BJ (cell line): ENCODE measurements at places on chromosomes 11 and 22.
A peak's percentile ranks its signal among the peaks of the same experiment; 100 is the strongest.

GRCh38 chr11:1401656-1402221 is 12.0 kb downstream of the BRSK2 start:
- no peak for DNase-seq

DNA sequence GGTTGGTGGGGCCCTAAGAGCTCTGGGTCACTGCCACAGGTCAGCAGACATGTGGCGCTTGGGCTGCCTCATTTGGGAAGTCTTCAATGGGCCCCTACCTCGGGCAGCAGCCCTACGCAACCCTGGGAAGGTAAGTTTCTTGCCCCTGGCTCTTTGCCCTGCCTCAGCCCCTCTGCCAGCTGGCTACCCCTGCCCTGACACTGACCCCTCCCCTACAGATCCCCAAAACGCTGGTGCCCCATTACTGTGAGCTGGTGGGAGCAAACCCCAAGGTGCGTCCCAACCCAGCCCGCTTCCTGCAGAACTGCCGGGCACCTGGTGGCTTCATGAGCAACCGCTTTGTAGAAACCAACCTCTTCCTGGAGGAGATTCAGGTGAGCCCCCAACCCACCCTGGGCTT is 1.9 kb downstream of the SCYL1 start:
- no peak for DNase-seq

DNA sequence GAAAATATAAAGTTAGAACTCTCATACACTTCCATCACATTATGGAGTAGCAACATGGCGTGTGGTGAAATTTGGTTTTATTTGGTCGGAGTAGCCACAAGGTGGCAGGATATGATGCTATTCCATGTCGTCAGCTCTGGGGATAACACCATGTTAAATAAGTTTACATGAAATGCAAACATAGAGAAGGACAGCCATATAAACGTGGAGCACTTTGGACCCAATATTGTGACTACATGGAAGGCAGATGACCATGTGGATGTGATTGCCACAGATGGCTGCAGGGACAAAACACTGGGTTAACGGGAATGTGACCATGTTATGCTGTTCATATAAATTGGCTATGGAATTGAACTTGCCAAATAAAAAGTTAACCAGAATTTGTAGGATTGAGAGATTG is 21.0 kb downstream of the OR5M11 start:
- no peak for DNase-seq

DNA sequence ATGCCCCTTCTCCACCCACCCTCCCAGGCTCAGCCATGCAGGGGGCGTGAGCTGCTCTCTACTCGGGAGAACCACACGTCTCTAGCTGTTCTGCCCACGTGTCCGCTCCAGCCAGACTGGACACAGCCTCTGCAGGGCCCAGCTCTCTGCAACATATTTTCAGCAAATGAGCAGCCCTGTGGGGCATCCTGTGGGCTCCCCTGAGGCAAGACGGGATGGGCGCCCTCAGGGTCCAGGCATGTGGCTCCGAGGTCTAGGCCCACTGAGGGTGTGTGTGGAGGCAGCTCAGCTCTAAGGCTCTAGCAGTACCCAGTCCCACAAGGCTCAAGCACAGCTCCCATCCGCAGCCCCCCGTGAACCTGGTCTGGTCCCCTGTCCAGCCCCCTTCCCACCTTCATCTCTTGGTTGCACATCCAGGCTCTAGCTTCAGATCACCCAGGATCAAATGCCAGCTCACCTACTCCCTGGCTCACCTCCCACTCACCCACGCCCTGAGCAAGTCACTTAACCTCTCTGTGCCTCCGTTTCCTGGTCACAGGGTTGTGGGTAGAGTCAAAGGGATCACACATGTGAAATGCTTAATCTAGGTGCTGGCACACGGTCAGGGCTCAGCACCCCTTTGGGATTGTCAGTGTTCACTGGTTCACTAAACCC is 57.8 kb upstream of the TCF20 start:
- DNase-seq: no peak

DNA sequence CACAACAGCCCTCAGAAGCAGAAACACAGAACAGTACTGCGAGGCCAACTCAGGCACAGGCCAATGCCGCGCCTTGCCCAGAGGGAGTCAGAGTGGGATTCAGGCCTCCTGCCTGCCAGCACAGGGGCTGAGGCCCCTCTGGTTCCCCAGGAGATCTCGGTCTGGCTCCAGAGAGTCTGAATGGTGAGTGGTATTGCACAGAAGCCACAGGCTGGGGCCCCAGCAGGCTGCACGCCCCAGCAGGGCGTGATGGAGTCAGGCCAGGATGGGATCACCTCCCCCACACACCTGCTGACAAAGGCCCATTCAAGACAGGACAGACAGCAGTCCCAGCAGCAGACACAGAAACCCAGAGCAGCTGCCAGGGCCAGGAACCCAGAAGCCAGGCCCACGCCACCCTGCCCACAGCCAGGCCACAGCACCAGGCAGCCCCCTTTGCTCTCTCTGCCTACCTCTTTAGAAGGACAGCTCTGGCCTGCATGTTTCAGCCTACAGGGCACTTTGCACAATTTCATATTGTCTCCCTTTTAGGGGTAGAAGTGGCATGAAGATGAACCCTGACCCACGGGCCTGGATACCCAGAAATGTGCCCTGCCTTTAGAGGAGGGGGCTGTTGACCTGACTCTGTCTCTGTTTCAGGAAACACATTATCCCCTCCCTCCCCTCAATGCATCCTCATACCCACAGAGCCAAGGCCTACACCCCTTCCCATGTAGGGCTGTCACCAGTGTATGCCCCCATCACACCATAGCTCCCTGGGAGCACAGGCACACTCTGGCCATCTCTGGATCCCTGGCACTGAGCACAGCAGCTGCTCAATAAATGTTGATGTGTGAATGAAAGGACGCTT is 6.1 kb downstream of the FXYD6 start:
- DNase-seq: no peak

GRCh38 chr11:125517116-125517770 is 21.2 kb upstream of the FEZ1 start:
- DNase-seq: no peak

DNA sequence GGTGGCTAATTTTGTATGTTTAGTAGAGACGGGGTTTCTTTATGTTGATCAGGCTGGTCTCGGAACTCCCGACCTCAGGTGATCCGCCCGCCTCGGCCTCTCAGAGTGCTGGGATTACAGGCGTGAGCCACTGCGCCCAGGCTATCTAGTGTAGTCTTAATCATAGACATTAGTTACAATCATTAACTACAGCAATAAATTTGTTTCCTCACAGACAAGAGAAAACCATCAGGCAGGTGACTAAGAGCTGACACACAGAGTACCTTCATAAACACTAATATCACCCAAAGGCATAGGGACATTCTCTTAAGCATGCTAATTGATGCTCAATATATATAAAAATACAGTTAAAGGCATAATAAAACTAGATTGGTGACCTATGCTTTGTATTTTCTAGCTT is 19.4 kb downstream of the SDHD start:
- no peak for DNase-seq

DNA sequence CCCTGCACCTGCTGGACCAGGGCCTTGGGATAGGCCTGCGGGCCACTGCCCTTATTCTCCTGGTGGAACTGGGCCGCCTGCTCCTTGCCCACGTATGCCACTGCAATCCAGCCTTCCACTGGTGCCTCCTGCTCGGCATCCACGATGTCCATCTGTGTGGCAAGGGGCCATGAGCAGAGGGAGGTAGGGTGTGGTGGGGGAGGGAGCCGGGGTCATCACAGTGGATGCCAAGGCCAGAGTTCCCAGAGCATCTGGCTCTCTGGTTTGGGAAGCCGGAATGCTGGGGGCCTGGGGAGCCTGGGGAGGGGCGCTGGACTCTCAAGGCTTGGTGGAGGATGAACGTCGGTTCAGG is 627 bp downstream of the RNF215 start:
- DNase-seq: no peak

- no peak for DNase-seq
Measured at GRCh38 chr11:128686021-128686741, 7.7 kb upstream of the FLI1 start.

- DNase-seq: peak; percentile 16
Measured at GRCh38 chr11:25981998-25982397, 349.9 kb upstream of the ANO3 start.

- DNase-seq: no peak
Measured at GRCh38 chr22:48335442-48336139, 1492.1 kb downstream of the BRD1 start.

GRCh38 chr11:5522308-5522707 is 5.8 kb upstream of the UBQLNL start:
- no peak for DNase-seq

- DNase-seq: no peak
Measured at GRCh38 chr11:121613724-121614123, 161.0 kb upstream of the SORL1-AS1 start.

GRCh38 chr11:36077886-36078685 is 134.2 kb downstream of the LDLRAD3 start:
- DNase-seq: no peak

DNA sequence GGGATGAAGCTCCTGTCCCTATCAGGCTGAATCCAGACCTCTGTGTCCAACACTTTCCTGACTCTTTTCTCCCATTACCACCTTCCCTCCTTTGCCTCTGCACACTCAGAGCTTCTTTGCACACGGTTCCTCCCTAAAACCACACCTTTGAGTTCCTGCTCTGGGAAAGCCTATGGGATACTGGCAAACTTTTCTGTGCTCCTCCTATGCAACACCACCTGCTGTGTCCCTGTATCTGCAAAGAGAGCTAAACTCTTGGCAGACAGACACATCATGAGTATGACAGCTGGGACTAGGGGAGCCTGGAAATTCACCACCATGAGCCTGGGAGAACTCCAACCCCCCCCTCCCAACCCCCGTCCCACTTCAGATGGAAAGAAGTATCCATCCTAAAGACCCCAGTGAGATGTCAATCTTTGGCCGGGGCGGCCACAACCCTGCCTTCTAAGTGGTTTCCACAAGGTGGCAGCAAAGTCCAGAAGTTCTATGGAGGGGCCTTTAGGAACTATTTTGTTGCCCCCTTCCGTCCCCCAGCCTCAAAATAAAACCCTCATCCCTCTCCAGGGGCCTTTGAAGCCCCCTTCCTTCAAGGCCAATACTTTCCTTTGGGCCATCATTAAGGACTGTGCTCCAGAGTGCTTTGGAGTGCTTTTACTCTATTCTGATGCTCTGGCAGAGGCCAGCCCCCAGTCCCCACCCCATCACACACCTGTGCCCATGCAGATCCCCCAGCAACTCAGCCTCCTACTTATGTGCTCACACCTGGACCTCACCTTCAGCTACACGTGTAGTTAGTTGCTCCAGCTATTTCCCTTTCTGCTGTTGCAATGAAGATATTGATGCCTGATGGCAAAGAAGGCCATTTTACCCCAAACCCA is 19.4 kb downstream of the HTR3A start:
- DNase-seq: no peak

GRCh38 chr11:64141081-64141783 is 24.7 kb downstream of the MACROD1 start:
- DNase-seq: no peak

- no peak for DNase-seq
Measured at GRCh38 chr22:49367041-49367697, 460.5 kb downstream of the BRD1 start.

DNA sequence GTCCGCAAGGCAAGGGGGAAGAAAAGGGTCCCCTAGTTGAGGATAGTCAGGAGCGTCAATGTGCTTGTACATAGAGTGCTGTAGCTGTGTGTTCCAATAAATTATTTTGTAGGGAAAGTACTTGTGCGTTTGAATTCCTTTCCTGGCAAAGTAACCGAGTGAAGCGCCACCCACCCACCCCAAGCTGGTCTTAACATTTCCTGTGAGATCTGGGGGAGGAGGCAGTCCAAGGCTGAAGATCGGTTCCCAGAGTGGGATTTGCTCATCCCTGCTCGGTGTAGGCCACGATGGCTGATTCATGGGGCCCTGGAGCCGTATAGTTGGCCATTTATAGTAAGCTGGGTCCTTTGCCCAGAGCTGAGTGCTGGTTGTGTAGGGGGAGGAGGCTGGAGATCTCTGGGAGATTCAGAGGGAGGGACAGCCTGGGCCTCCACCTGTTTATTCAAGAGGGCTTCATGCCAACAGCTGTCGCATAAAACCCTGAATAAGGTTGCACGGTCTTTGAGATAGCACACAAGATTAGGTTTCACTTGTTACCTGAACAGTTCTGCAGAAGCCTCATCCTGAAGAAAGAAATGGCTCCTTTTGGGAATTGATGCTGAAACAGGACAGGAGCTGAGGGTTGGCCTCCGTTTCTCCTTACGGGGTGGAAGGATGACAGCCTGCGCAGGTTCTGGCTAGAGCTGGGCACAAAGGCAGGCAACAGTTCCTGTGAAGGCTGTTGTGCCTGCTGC is 2.4 kb downstream of the ATF4 start:
- no peak for DNase-seq

DNA sequence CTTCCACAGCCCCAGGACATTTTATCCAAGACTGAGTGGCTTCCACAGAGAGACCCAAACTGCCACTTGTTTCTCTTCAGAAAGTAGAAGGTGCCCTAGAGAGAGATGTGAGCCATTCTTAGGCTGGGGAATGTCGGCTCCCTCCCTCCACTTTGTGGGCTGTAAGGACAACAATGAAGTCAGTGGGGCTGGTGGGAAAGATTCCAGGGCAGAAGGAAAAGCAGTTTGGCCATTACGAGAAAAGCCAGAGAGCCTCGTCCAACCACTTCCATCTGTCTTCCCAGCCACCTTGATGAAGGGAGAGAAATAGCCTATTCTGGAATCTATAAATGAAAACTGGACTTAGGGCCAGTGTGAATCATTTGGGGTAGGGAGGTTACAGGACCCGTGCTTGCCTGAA is 382.5 kb downstream of the NXPE2 start:
- DNase-seq: no peak

- no peak for DNase-seq
Measured at GRCh38 chr22:17199003-17199731, 20.1 kb downstream of the ADA2 start.

- DNase-seq: no peak
Measured at GRCh38 chr22:42993651-42994275, 21.2 kb downstream of the PACSIN2 start.

DNA sequence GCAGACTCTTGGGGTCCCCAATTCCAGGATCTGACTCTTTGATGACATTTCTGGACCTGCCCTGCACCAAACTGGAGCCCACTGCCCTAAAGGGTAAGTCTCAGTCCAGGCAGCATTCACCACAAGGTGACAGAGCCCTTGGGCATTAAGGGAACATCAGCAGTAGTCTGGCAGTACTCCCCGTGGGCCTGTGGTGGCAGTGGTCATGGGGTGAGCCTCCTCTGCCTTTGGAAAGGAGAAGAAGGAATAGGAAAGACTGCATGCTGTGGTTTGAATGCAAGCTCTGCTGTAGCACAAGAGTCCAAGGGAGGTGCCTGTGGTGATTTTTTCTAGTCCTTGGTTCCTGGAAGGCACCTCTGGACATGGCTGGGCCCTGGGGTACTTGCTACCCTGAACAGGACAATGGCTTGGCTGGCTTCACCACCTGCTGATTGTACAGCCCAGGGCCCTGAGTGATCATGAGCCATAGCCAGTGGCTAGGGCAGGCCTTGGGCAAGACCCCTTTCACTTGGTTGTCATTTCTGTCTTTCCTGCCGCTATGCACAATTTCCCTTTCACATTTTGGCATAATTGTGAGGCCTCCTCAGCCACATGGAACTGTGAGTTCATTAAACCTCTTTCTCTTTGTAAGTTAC is 160.7 kb upstream of the GRIA4 start:
- no peak for DNase-seq

GRCh38 chr11:3147257-3147619 is 17.9 kb downstream of the OSBPL5 start:
- DNase-seq: no peak
